Central memory CD8-positive, alpha-beta T cell (primary cell): ENCODE measurements at places on chromosomes 11 and 22.

DNA sequence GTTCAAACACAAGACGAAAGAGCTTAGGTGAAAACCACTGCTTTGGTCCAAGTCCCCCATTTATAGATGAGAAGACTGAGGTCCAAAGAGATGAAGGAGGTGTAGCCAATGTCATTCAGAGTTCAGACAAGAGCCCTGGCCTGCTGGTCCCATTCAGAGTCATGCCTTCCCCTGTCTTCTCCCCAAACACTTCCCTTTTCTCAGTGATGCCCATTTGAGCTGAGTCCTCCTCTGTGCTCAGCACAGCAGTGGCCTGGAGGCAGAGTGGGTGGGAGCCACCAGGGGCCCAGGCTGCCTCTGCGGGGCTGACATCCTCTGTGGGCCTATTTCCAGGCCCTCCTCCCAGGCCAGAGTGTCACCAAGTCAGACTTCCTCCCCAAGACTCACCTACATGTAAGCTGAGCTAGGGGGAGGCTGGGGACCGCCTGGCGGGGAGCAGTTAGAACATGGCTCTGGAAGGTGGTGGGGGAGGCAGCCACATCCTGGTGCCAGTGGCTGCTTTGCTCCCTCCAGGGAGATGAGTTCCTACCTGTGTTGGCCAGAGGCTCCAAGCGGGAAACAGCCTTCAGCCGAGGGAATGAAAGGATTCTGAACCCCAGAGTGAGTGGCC, 22.4 kb upstream of the LRRC10B start:
- H3K4me1 ChIP-seq, result peaks cover 3% of the 10 kb centered on the region
- H3K27ac ChIP-seq, result no peak overlapping the region
- DNase-seq, result no peak

- DNase-seq, result no peak
- H3K36me3 ChIP-seq, result peaks cover 24% of the 10 kb centered on the region
- H3K4me1 ChIP-seq, result peaks cover 19% of the 10 kb centered on the region
- no peak overlapping the region for H3K4me3 ChIP-seq
- no peak overlapping the region for H3K27ac ChIP-seq
Measured at GRCh38 chr11:44589301-44589700, 23.8 kb downstream of the CD82 start.

DNA sequence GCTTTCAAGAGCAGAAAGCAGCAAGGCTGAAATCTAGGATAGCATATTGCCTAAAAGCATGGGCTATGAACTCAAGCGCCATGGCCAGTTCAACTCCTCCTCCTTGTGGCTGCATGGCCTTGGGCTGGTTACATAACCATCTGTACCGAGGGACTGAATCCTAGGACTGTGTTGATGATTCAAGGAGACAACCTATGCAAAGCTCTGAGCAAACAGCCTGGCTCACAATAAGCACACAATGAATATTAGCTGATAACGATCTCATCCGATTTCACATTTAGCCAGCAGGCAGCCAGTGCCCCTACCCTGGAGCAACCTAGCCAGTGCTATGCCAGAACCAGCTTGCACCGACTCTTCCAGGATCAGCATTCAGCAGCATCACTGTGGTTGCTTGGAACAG, 698.4 kb downstream of the TBC1D22A start:
- no peak for DNase-seq
- H3K27ac ChIP-seq, result no peak overlapping the region
- H3K36me3 ChIP-seq, result no peaks in the 10 kb centered on the region
- H3K4me3 ChIP-seq, result no peak overlapping the region
- no peaks in the 10 kb centered on the region for H3K4me1 ChIP-seq

- peaks cover 6% of the 10 kb centered on the region for H3K36me3 ChIP-seq
- H3K27ac ChIP-seq, result peak overlapping the region; percentile 97
- no peaks in the 10 kb centered on the region for H3K27me3 ChIP-seq
- DNase-seq, result no peak
Measured at GRCh38 chr22:49853981-49854831, 562 bp downstream of the ZBED4 start.

DNA sequence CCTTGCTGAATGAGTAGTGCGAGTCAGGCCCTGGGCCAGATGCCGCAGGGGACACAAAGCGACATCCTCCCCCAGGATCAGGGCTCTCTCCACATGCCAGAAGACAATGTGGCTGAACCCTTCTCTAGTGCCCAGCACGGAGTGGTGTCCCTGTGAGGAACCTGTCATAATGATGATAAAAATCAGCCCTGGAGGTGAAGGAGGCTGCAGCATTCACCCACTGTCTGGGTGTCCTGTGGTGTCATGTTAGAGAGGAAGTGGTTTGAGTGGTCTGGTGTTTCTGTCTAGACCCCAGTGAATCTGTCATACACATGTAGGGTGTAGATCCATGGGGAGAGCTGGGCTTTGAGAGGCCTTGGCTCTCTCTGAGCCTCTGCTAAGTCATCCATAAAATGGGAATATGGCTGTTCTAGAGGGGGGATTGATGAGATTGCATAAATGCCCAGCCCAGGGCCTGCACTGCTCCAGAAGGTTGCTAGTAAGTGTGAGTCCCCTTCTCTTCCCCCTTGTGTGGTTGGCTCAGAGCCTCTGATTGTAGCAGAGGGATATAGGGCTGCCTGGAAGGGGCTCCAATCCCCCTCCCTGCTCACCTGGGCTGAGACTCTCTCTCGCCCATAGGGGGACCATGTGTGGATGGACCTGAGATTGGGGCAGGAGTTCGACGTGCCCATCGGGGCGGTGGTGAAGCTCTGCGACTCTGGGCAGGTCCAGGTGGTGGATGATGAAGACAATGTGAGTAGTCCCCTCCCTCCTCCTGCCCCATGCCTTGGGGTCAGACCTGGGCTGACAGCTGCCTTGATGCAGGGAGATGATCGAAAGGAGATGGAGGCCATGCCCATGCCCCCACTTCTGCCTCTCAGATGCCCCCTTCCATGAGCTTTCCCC, 14.3 kb downstream of the MYO7A start:
- H3K27ac ChIP-seq, result no peak overlapping the region
- H3K27me3 ChIP-seq, result no peaks in the 10 kb centered on the region
- peaks cover 24% of the 10 kb centered on the region for H3K4me1 ChIP-seq
- no peaks in the 10 kb centered on the region for H3K36me3 ChIP-seq
- peak; percentile 23 for DNase-seq

DNA sequence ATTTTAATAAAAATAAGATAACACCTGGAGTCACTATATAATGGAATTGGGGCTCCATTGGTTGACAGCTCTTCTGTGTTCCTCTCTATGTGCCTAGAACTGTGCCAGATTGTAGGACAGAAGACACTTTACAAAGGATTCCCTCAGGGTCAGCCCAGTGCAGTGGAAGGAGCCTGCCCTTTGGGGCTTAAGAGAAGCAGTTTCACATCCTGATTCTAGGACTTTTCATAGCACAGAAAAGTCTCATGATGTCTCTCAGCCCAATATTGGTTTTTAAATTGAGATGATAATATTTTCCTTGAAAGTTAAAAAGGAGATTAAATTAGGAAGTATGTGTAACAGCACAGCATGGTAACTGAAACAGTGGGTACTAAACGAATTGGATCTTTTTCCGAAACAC, 7.1 kb downstream of the PLAAT4 start:
- peaks cover 59% of the 10 kb centered on the region for H3K4me1 ChIP-seq
- H3K27me3 ChIP-seq, result no peaks in the 10 kb centered on the region
- peak overlapping the region; percentile 19 for H3K27ac ChIP-seq

GRCh38 chr11:61886643-61887042, 4.7 kb downstream of the FADS3 start:
- DNase-seq, result no peak
- H3K27ac ChIP-seq, result no peak overlapping the region
- no peaks in the 10 kb centered on the region for H3K27me3 ChIP-seq
- no peak overlapping the region for H3K4me3 ChIP-seq
- no peaks in the 10 kb centered on the region for H3K36me3 ChIP-seq

- H3K27me3 ChIP-seq, result peaks cover 87% of the 10 kb centered on the region
- H3K4me1 ChIP-seq, result no peaks in the 10 kb centered on the region
- peaks cover 2% of the 10 kb centered on the region for H3K36me3 ChIP-seq
- H3K27ac ChIP-seq, result no peak overlapping the region
Measured at GRCh38 chr22:36940676-36941075, 27.2 kb downstream of the CSF2RB start.

DNA sequence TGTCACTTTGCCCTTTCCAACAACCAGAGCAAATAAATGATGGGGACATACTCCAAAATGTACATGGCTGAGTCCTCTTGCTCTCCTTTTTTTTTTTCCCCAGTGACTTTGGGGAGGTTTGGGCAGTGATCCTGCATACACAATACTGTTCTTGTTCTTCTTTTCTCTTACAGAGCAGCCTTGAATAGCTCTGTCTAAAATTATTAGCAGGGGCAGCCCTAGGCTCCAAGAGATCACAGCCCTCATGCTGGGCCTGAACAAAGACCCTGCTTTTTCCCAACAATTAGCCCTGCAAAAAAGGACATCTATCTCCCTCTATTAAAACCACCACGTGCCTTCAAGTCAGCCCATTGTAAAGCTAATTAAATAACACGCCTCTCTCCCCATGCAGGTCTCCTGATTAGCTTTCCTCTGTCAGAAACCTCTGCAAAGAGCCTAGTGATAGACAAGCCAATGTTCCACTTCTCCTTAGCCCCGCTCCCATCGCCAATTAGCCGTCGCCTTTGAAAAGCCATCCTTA, 54.7 kb downstream of the ETS1 start:
- peaks cover 3% of the 10 kb centered on the region for H3K36me3 ChIP-seq
- H3K27me3 ChIP-seq, result peaks cover 14% of the 10 kb centered on the region
- no peak for DNase-seq
- no peak overlapping the region for H3K4me3 ChIP-seq

- H3K4me1 ChIP-seq, result no peaks in the 10 kb centered on the region
- H3K36me3 ChIP-seq, result no peaks in the 10 kb centered on the region
- H3K4me3 ChIP-seq, result no peak overlapping the region
- DNase-seq, result no peak
- H3K27ac ChIP-seq, result no peak overlapping the region
- peaks cover 20% of the 10 kb centered on the region for H3K27me3 ChIP-seq
Measured at GRCh38 chr11:129324533-129325175, 51.0 kb upstream of the BARX2 start.

GRCh38 chr22:25060522-25061071, 108.1 kb downstream of the KIAA1671 start:
- no peak for DNase-seq
- peak overlapping the region; percentile 100 for H3K27ac ChIP-seq
- H3K4me3 ChIP-seq, result peak overlapping the region; percentile 78

GRCh38 chr11:72079819-72080325, 470 bp downstream of the NUMA1 start:
- H3K27ac ChIP-seq, result peak overlapping the region; percentile 97
- peaks cover 15% of the 10 kb centered on the region for H3K36me3 ChIP-seq
- no peak for DNase-seq
- H3K27me3 ChIP-seq, result no peaks in the 10 kb centered on the region
- H3K4me3 ChIP-seq, result peak overlapping the region; percentile 96
- peaks cover 29% of the 10 kb centered on the region for H3K4me1 ChIP-seq

- peaks cover 4% of the 10 kb centered on the region for H3K4me1 ChIP-seq
- no peak for DNase-seq
- peak overlapping the region; percentile 32 for H3K27ac ChIP-seq
- no peaks in the 10 kb centered on the region for H3K27me3 ChIP-seq
- no peak overlapping the region for H3K4me3 ChIP-seq
Measured at GRCh38 chr11:72920001-72920400, 105.8 kb downstream of the ATG16L2 start.

- no peak overlapping the region for H3K27ac ChIP-seq
- no peak for DNase-seq
- H3K4me1 ChIP-seq, result no peaks in the 10 kb centered on the region
Measured at GRCh38 chr11:122405547-122406341, 249.8 kb upstream of the UBASH3B start.

GRCh38 chr11:59176330-59176729, 4.4 kb downstream of the DTX4 start:
- H3K4me1 ChIP-seq, result peaks cover 13% of the 10 kb centered on the region
- no peak for DNase-seq
- peaks cover 8% of the 10 kb centered on the region for H3K27me3 ChIP-seq
- no peak overlapping the region for H3K27ac ChIP-seq
- H3K36me3 ChIP-seq, result peaks cover 6% of the 10 kb centered on the region
